ENCODE measurements at places on chromosomes 3 and 15.

- H3K4me1 ChIP-seq = no peaks in the 10 kb centered on the region
- H3K4me3 ChIP-seq = no peak overlapping the region
- no peak for DNase-seq
- H3K27ac ChIP-seq = no peak overlapping the region
- H3K36me3 ChIP-seq = no peaks in the 10 kb centered on the region
- H3K27me3 ChIP-seq = no peaks in the 10 kb centered on the region
Observed at GRCh38 chr3:149770246-149770645, 18.0 kb upstream of the COMMD2 start.

DNA sequence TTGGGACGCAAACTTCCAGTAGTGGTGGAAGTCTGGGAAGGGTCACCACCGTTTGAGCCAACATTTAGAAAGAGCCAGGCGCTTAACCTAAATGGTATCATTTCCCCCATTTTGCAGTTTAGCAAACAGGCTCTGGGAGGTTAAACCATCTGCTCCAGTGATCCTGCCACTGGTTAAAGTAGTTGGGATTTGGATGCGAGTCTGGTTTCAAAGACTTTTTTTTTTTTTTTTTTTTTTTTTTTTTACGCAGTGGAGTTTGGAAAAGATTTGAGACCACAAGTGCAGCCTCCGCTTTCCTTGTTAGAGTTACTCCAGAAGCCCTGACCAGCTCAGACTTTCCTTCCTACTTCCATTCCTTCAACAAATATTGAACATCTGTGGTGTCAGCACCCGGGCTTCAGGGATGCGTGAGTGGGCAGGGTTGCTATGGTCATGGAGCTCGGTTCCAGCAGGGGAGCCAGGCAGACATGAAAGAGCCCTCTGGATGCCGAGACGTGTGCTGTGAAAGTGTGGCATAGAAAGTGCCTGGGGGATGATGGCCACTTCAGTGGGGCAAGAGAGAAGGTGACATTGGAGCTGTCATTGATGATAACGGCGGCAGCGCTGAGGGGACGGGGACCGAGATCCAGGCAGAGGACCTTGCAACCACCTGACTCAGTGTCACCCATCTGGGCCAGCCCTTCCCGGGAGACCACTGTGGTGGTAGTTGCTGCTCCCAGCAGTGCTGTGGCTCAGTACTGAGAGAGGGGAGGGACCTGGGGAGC, 1.1 kb upstream of the RNU6-1 start:
- peaks cover 21% of the 10 kb centered on the region for H3K4me1 ChIP-seq
- no peak for DNase-seq
- no peaks in the 10 kb centered on the region for H3K36me3 ChIP-seq

DNA sequence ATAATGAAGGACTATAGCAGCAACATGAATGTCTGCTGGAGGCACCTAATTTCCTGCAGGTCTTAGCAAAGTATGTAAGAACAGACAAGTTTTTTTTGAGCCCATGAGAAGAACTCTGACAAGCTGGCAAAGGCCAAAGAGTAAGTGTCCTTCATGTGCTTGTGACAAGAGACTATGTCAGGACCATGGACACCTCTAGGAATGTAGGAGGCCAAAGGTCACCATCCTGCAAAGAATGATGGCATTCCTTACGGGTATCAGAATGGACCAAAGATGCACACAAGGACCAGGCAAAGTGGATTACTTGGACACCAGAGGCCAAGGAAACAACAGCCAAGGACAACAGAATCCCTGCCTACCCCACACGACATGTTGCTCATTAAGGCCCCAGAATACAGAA, 858.5 kb upstream of the CFAP20DC start:
- H3K4me3 ChIP-seq = no peak overlapping the region
- DNase-seq = no peak
- peaks cover 12% of the 10 kb centered on the region for H3K4me1 ChIP-seq
- no peaks in the 10 kb centered on the region for H3K27me3 ChIP-seq
- no peak overlapping the region for H3K27ac ChIP-seq
- no peaks in the 10 kb centered on the region for H3K36me3 ChIP-seq

- DNase-seq = no peak
- no peaks in the 10 kb centered on the region for H3K27me3 ChIP-seq
- H3K27ac ChIP-seq = no peak overlapping the region
- H3K4me1 ChIP-seq = no peaks in the 10 kb centered on the region
- H3K4me3 ChIP-seq = no peak overlapping the region
Observed at GRCh38 chr3:41327718-41328117, 128.4 kb downstream of the CTNNB1 start.

DNA sequence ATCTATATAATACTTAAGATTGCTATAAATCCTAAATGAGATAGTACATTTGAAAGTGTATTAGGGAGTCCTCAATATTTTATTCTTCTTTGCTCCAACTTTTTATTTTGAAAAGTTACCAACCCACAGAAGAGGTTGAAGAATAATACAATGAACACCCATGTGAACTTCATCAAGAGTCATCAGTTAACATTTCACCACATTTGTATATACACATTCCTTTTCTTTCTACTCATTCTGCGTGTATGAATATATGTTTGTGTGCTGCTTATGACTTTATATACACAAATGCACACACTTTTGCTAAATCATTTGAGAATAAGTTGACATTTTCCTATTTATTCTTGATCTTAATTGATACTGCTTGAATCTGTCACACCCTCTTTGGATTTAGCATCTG, 193.3 kb upstream of the CGNL1 start:
- peaks cover 3% of the 10 kb centered on the region for H3K36me3 ChIP-seq
- no peaks in the 10 kb centered on the region for H3K4me1 ChIP-seq
- no peaks in the 10 kb centered on the region for H3K27me3 ChIP-seq
- H3K4me3 ChIP-seq = no peak overlapping the region

GRCh38 chr3:183534249-183534648, 21.3 kb downstream of the KLHL6 start:
- H3K4me1 ChIP-seq = peaks cover 19% of the 10 kb centered on the region
- no peak overlapping the region for H3K27ac ChIP-seq
- H3K36me3 ChIP-seq = no peaks in the 10 kb centered on the region
- DNase-seq = no peak
- H3K4me3 ChIP-seq = no peak overlapping the region

- no peak overlapping the region for H3K4me3 ChIP-seq
- H3K36me3 ChIP-seq = no peaks in the 10 kb centered on the region
- H3K27me3 ChIP-seq = no peaks in the 10 kb centered on the region
- no peak for DNase-seq
- no peak overlapping the region for H3K27ac ChIP-seq
Observed at GRCh38 chr15:77446840-77447390, 26.2 kb downstream of the HMG20A start.

- no peaks in the 10 kb centered on the region for H3K4me1 ChIP-seq
- DNase-seq = no peak
- H3K36me3 ChIP-seq = no peaks in the 10 kb centered on the region
- no peak overlapping the region for H3K27ac ChIP-seq
Observed at GRCh38 chr3:181955566-181955965, 243.8 kb downstream of the SOX2 start.

- no peak overlapping the region for H3K4me3 ChIP-seq
- no peaks in the 10 kb centered on the region for H3K27me3 ChIP-seq
- no peak for DNase-seq
- H3K4me1 ChIP-seq = no peaks in the 10 kb centered on the region
Observed at GRCh38 chr15:47203993-47204392, 513.3 kb upstream of the SEMA6D start.

DNA sequence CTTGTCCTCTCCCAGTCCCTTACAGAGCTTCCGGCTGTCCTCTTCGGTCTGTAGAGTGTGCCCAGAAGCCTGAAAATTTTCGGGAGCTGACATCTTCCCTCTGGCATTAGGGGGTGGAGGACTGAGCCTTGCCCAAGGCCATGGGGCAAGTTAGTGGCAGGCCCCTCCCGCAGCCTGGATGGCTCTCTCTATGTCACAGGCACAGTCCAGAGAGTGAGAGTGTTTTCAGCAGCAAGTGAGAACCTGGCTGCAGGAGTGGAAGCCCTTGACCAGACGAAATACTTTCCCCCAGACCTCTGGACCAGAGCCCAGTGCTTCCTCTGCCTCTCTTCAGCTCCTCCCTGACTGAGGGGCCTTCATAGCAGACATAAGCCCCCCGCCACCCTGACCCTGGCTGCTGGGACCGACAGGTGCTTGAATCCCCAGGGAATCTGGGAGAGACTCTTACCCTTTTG, 50.5 kb upstream of the SEC22A start:
- no peaks in the 10 kb centered on the region for H3K4me1 ChIP-seq
- H3K36me3 ChIP-seq = no peaks in the 10 kb centered on the region
- no peaks in the 10 kb centered on the region for H3K27me3 ChIP-seq
- H3K4me3 ChIP-seq = no peak overlapping the region
- DNase-seq = no peak

GRCh38 chr3:190543671-190544070, 29.8 kb downstream of the IL1RAP start:
- no peaks in the 10 kb centered on the region for H3K27me3 ChIP-seq
- no peaks in the 10 kb centered on the region for H3K4me1 ChIP-seq
- H3K36me3 ChIP-seq = no peaks in the 10 kb centered on the region
- DNase-seq = no peak

- no peak overlapping the region for H3K27ac ChIP-seq
- no peaks in the 10 kb centered on the region for H3K36me3 ChIP-seq
- H3K4me3 ChIP-seq = no peak overlapping the region
- no peaks in the 10 kb centered on the region for H3K27me3 ChIP-seq
- DNase-seq = no peak
Observed at GRCh38 chr3:107345822-107346405, 31.3 kb upstream of the CCDC54 start.

DNA sequence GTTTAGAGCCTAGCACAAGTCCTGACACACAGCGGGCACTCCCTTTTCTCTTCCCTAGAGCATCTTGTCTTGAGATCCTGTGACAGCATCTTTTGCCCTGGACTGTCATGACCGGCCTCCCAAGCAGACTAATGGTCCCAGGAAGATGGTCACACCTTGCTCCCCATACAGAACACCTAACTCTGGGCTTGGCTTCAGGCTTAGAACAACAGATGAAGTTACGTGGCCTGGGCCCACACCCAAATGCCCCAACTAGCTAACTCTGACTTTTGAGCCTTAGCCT, 781 bp upstream of the IP6K1 start:
- no peaks in the 10 kb centered on the region for H3K27me3 ChIP-seq
- DNase-seq = no peak
- H3K36me3 ChIP-seq = no peaks in the 10 kb centered on the region
- H3K4me3 ChIP-seq = peak overlapping the region; percentile 90
- H3K27ac ChIP-seq = peak overlapping the region; percentile 95

GRCh38 chr3:128198313-128198712, 45.0 kb downstream of the EEFSEC start:
- no peaks in the 10 kb centered on the region for H3K27me3 ChIP-seq
- H3K4me1 ChIP-seq = no peaks in the 10 kb centered on the region
- DNase-seq = no peak

GRCh38 chr3:186587183-186587582, 16.7 kb downstream of the DNAJB11 start:
- no peak overlapping the region for H3K4me3 ChIP-seq
- no peaks in the 10 kb centered on the region for H3K4me1 ChIP-seq
- no peak for DNase-seq
- H3K36me3 ChIP-seq = peaks cover 35% of the 10 kb centered on the region
- no peaks in the 10 kb centered on the region for H3K27me3 ChIP-seq

- no peak for DNase-seq
- no peaks in the 10 kb centered on the region for H3K36me3 ChIP-seq
- H3K4me1 ChIP-seq = no peaks in the 10 kb centered on the region
- H3K27me3 ChIP-seq = peaks cover 3% of the 10 kb centered on the region
- H3K4me3 ChIP-seq = no peak overlapping the region
Observed at GRCh38 chr3:11757441-11757875, 89.2 kb downstream of the TAMM41 start.

- no peaks in the 10 kb centered on the region for H3K4me1 ChIP-seq
- no peak for DNase-seq
- no peaks in the 10 kb centered on the region for H3K36me3 ChIP-seq
- no peak overlapping the region for H3K4me3 ChIP-seq
Observed at GRCh38 chr3:12681089-12681942, 17.4 kb upstream of the RAF1 start.

GRCh38 chr15:40693904-40694687, 878 bp upstream of the RAD51 start:
- H3K27ac ChIP-seq = peak overlapping the region; percentile 98
- no peak for DNase-seq
- H3K4me3 ChIP-seq = peak overlapping the region; percentile 96
- no peaks in the 10 kb centered on the region for H3K27me3 ChIP-seq
- no peaks in the 10 kb centered on the region for H3K36me3 ChIP-seq

DNA sequence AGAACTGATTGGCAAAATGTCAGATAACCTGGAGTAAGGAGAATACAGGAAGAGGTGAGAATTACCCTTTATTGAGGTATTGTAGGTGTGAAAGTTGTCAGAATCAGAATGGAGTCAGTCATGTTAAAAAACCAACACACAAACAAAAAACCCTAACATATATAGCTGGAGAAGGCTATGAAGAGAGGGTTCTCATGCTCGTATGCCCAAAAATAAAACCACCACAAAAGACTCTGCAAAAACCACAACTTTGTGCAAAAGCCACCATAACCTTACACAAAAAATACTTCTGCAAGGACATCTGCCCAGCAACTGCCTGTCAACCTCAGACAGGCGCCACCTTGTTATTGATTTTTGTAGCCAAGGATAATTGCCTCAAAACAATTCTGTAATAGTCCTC, 136.0 kb downstream of the CD47 start:
- H3K36me3 ChIP-seq = no peaks in the 10 kb centered on the region
- H3K27me3 ChIP-seq = no peaks in the 10 kb centered on the region
- no peak overlapping the region for H3K27ac ChIP-seq
- peaks cover 16% of the 10 kb centered on the region for H3K4me1 ChIP-seq
- no peak overlapping the region for H3K4me3 ChIP-seq

GRCh38 chr3:122536632-122537001, 21.9 kb upstream of the KPNA1 start:
- no peak overlapping the region for H3K4me3 ChIP-seq
- peaks cover 62% of the 10 kb centered on the region for H3K36me3 ChIP-seq
- H3K4me1 ChIP-seq = no peaks in the 10 kb centered on the region
- no peak overlapping the region for H3K27ac ChIP-seq
- DNase-seq = no peak
- H3K27me3 ChIP-seq = no peaks in the 10 kb centered on the region

GRCh38 chr3:187197335-187197649, at the start of gene RTP1:
Gene RTP1 (plus strand): TSS chr3:187197486. CDS start chr3:187197516, 30 bp downstream.
- no peak within 1 kb of the TSS for H3K27ac ChIP-seq
- peaks cover 4% of the 10 kb centered on the region for H3K27me3 ChIP-seq
- no peak for DNase-seq
- H3K4me1 ChIP-seq = no peaks in the 10 kb centered on the region

DNA sequence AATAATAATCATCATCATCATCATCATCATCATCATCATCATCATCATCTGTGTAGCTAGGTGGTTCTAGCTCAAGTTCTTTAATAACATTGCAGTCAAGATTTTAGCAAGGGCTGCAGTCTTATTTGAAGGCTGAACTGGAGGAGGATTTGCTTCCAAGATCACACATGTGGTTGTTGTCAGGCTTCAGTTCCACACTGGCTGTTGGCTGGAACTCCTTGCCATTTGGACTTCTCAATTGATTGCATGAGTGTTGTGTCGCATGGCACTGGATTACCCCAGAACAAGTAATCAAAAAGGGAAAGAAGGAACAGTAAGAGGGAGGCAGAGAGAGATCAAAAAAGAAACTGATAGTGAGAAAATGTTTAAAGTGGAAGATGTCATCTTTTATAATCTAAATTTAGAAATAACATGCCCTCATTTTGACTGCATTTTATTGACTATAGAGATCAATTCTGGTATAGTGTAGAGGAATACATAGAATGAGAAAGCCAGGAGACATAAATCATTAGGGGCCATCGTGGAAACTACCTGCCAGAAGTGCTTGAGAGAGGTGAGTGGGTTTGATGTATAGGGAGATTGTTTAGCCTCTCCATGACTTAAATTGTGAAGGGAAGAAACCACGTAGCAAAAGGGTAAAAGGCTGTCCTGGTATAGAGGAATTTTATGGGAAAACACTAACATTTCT, 346.6 kb upstream of the RBMS3 start:
- no peak overlapping the region for H3K4me3 ChIP-seq
- H3K27ac ChIP-seq = no peak overlapping the region
- no peak for DNase-seq
- H3K27me3 ChIP-seq = no peaks in the 10 kb centered on the region
- H3K36me3 ChIP-seq = no peaks in the 10 kb centered on the region
- no peaks in the 10 kb centered on the region for H3K4me1 ChIP-seq

All from CD8-positive, alpha-beta memory T cell (primary cell).